ENCODE measurements at places on chromosomes 4 and X. TPM values are rescaled to one million over a fixed set of nuclear protein-coding genes. Genes with fewer than 3 reads are reported as not detected.
A peak's percentile ranks its signal among the peaks of the same experiment; 100 is the strongest.

PIGA gene
- 7.8 TPM for total RNA-seq

ZDHHC9 gene
- total RNA-seq = 19.2 TPM

DOCK11 gene
- total RNA-seq = 36.3 TPM

ETDB gene
- total RNA-seq = not detected

PITX2 gene
- not detected for total RNA-seq

DNA sequence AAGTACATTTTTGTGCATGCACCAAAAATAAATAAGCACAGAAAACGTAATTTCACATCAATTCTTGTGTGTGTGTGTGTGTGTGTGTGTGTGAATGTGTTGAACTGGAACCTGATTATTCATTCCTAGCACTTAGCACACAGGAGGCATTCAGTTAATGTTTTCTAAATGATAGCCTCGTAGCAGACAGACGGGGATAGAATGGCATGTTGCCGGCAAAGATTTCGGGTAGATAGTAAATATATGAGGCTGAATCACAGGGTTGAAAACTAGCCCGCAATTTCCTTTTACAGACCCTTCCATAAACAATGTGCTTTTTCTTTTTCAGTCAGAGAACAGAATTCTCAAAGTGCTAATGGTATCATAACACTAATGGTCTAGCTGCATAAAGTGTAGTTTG lies 13.5 kb downstream of the MAOB start:
- no peaks in the 10 kb centered on the region for H3K36me3 ChIP-seq
- no peaks in the 10 kb centered on the region for H3K4me1 ChIP-seq
- no peaks in the 10 kb centered on the region for H3K27me3 ChIP-seq
- H3K27ac ChIP-seq = no peak overlapping the region
- H3K4me3 ChIP-seq = no peak overlapping the region

DNA sequence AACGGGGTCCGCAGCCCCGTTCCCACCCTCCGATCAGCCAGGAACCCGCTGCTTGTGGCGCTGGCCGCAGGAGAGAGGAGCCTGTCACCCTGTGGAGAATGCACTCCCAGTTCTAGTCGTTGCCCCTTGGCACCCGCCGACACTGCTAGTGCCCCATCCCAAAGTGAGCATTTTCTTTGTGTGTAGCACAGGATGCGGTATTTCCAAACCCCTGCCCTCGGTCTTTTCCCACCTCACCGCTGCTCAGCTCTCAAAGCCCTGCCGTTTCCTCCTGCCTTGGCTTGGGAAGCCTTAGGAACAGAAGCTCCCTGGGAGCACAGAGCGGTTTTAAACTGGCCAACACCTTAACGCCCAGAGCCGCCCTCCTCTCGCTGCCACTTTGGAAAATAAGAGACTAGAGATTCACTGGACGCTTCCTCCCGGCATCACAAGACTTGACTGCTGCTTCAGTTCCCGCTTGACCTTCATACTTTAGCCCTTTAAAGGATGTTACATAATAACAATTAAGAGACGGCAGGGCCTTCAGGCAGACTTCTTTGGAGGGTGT lies 772 bp downstream of the CYP4V2 start:
- DNase-seq = peak; percentile 56
- peaks cover 16% of the 10 kb centered on the region for H3K4me1 ChIP-seq
- H3K27ac ChIP-seq = peak overlapping the region; percentile 95
- peak overlapping the region; percentile 86 for H3K4me3 ChIP-seq

DNA sequence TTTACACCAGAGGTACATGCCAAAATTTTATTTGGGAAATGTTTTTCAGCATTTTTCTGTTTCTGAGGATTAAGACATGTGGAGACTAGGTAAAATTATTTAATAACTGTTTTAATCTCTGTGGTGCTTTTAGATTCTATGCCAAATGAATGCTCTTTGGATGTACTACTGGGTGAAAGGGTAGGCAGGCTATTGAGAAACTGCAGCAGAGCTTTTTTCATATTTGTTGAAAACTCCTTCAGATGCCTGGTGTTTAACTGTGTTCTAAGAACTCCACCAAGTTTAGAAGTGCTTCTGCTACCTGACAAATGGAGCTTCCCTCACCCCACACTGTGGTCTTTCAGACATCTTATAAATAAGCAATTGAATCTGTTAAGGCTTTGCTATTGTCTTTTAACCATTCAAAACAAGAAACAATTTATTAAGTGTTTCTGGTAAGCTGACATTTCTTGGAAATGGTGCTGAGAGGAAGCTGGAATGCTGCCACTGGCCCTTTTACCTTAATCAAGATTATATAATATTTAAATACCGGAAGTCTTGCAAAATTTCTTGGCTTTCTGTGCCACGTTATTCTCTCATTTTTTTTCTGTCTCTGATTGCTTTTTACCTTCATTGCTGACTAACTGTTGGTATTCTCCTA lies 51.2 kb upstream of the CYSLTR1 start:
- H3K27me3 ChIP-seq = no peaks in the 10 kb centered on the region
- H3K4me1 ChIP-seq = no peaks in the 10 kb centered on the region
- H3K36me3 ChIP-seq = no peaks in the 10 kb centered on the region
- H3K4me3 ChIP-seq = no peak overlapping the region
- H3K27ac ChIP-seq = no peak overlapping the region
- no peak for DNase-seq

DNA sequence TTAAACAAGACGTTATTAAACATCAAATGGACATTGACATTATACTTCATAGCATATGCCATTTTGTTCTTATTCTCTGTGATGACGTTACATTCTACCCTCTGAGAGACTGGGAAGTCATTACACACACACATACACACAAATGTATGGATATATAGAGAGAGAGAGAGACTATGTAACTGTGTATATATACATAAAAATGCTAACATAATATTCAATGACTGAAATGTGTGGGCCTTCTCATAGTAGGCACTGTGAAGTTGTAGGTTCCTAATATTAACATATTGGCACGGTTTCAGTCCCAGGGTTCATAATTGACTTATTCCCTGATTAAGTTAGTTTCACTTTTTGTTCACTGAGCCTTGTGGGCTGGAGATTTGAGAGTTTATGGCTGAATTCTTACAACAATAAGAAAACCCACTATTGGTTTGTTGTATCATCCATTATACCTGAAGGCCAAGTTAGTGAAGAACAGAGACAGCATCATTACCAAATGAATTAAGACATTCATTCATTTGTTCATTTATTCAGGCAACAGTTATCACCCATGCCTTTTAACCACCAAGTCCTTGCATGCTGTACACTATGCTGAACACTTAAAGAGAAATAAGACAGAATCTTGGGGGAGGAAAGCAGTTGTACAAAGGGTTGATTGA lies 68.5 kb downstream of the GAB1 start:
- no peak overlapping the region for H3K4me3 ChIP-seq
- H3K36me3 ChIP-seq = no peaks in the 10 kb centered on the region
- H3K4me1 ChIP-seq = peaks cover 11% of the 10 kb centered on the region
- H3K27me3 ChIP-seq = no peaks in the 10 kb centered on the region
- no peak for DNase-seq

- peak overlapping the region; percentile 66 for H3K27ac ChIP-seq
- no peak for DNase-seq
- no peaks in the 10 kb centered on the region for H3K27me3 ChIP-seq
- H3K4me3 ChIP-seq = peak overlapping the region; percentile 79
These were observed 542 bp downstream of the RNF150 start for GRCh38 chr4:141132709-141133145.

DNA sequence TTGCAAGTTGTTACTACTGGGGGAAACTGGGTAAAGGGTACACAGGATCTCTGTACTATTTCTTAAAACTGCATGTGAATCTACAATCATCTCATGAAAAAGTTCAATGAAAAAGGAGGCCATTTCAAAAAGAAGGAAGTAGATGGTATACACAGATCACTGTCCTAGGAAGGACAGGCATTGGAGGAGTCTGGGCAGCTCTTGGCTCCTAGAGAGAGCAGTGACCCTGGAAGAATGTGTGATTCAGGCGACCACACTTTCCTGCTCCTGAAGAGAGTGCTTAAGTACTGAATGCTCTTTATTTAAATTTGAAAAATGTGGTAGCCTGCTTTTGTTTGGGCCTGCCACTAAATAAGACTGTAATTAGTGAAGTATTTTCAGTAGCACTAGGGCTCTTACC lies 318.1 kb upstream of the CASK start:
- no peaks in the 10 kb centered on the region for H3K4me1 ChIP-seq
- H3K27ac ChIP-seq = no peak overlapping the region
- no peak overlapping the region for H3K4me3 ChIP-seq
- no peaks in the 10 kb centered on the region for H3K27me3 ChIP-seq
- DNase-seq = no peak

GRCh38 chr4:152360045-152360410 lies 175.9 kb downstream of the FBXW7 start:
- H3K27ac ChIP-seq = no peak overlapping the region
- no peaks in the 10 kb centered on the region for H3K36me3 ChIP-seq
- H3K4me1 ChIP-seq = peaks cover 39% of the 10 kb centered on the region
- H3K4me3 ChIP-seq = no peak overlapping the region
- no peaks in the 10 kb centered on the region for H3K27me3 ChIP-seq

- no peak overlapping the region for H3K4me3 ChIP-seq
- DNase-seq = no peak
- H3K27me3 ChIP-seq = no peaks in the 10 kb centered on the region
- peaks cover 3% of the 10 kb centered on the region for H3K4me1 ChIP-seq
- H3K27ac ChIP-seq = no peak overlapping the region
- peaks cover 12% of the 10 kb centered on the region for H3K36me3 ChIP-seq
These were observed 4.7 kb downstream of the NUDT6 start for GRCh38 chr4:122917731-122918130.

DNA sequence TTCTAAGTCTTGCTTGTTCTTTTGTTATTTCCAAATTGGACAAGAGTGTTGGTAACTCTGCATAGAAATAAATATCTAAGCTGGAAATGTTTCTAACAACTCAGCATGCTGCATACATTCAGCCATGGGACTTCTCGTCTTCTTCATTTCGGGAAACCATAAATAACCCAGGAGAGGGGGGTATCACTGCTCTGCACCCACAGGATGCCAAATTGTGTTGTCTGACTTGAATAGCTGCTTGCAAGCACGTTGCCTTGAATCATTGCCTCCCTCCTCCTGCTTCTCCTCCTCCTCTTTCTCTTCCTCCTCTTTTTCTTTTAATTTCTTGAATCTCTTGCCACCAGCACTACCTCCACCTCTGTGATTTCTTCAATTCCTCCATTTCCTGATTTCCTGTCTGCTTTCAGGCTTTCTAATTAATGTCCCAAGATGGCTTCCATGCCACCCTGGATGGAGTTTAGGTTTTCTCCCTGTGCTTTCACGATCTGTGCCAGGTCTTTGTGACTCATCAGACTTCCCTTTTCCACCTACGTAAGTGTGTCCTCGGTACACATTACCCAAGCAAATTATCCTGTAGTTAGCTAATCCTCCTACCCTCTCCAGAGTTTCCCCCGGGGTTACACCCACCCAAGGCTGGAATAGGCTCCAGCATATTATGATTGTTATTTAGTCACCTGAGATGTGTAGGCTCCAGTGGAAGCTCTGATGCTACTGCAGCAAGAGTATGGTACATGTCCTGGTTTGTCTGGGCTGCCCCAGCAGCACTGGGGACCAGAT lies 122.6 kb upstream of the VCX3B start:
- H3K4me3 ChIP-seq = no peak overlapping the region
- no peaks in the 10 kb centered on the region for H3K27me3 ChIP-seq
- no peaks in the 10 kb centered on the region for H3K36me3 ChIP-seq
- no peak for DNase-seq
- no peak overlapping the region for H3K27ac ChIP-seq

GRCh38 chrX:24506082-24506481 lies 41.0 kb downstream of the PDK3 start:
- H3K27ac ChIP-seq = no peak overlapping the region
- H3K36me3 ChIP-seq = no peaks in the 10 kb centered on the region
- H3K4me1 ChIP-seq = no peaks in the 10 kb centered on the region
- no peak overlapping the region for H3K4me3 ChIP-seq
- no peaks in the 10 kb centered on the region for H3K27me3 ChIP-seq

- H3K4me1 ChIP-seq = peaks cover 34% of the 10 kb centered on the region
- H3K27ac ChIP-seq = peak overlapping the region; percentile 7
- no peak overlapping the region for H3K4me3 ChIP-seq
- no peaks in the 10 kb centered on the region for H3K36me3 ChIP-seq
These were observed 47.8 kb downstream of the SLIT2 start for GRCh38 chr4:20299515-20299914.

GRCh38 chrX:32871636-32872035 lies 339.7 kb downstream of the DMD start:
- DNase-seq = no peak
- H3K36me3 ChIP-seq = no peaks in the 10 kb centered on the region
- H3K4me3 ChIP-seq = no peak overlapping the region
- no peaks in the 10 kb centered on the region for H3K27me3 ChIP-seq
- no peak overlapping the region for H3K27ac ChIP-seq

DNA sequence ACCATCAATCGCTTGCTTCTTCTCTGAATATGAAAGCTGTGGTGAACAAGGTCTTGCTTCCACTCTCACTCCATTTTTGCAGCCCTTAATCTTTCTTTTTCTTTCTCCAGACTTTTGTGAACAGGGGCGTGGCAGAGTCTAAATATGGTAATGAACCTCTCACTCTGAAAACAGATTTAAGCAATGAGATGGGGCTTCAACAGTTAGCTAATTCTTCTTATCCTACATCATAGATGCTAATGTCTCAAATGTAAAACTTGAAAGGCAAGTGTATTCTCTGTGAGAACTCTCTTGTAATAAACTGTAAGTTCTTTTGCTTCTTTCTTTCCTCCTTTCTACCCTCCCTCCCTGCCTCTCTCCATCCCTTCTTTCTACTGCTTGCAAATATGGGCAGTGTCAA lies 106.5 kb upstream of the ANK2 start:
- H3K27ac ChIP-seq = no peak overlapping the region
- no peaks in the 10 kb centered on the region for H3K36me3 ChIP-seq
- no peaks in the 10 kb centered on the region for H3K4me1 ChIP-seq
- DNase-seq = no peak

DNA sequence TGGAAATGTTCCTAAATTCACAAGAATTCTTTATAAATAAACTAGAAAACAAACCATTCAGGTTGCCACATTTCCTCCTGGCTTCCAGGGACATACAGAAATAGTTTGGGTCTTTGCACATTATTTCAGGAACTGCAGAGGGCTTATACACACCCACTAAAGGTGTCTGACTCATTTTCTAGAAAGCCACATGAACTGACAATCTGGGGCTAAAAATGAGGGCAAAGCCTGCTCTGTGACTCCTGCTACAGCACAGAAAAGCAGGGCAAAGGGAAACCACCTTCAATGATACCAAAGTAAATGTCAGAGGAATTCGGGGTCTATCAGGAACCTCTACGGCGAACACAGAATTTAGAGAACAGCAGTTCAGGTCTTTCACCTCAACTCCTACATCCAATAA lies 112.2 kb upstream of the MAP3K15 start:
- no peak overlapping the region for H3K4me3 ChIP-seq
- no peaks in the 10 kb centered on the region for H3K27me3 ChIP-seq
- no peaks in the 10 kb centered on the region for H3K36me3 ChIP-seq
- no peak for DNase-seq

- DNase-seq = no peak
- no peak overlapping the region for H3K4me3 ChIP-seq
- peaks cover 10% of the 10 kb centered on the region for H3K36me3 ChIP-seq
- peaks cover 5% of the 10 kb centered on the region for H3K4me1 ChIP-seq
These were observed 94.6 kb downstream of the STIM2 start for GRCh38 chr4:26955241-26955640.

- H3K27ac ChIP-seq = no peak overlapping the region
- no peaks in the 10 kb centered on the region for H3K27me3 ChIP-seq
- no peak overlapping the region for H3K4me3 ChIP-seq
- no peaks in the 10 kb centered on the region for H3K4me1 ChIP-seq
- DNase-seq = no peak
These were observed 642.2 kb upstream of the DIPK2B start for GRCh38 chrX:45842926-45843315.
